Stimulated activated CD8-positive, alpha-beta memory T cell treated with anti-CD3 and anti-CD28 coated beads, Interleukin-7, amount 100 ng/mL, for 4 hours (primary cell): ENCODE measurements at places on chromosomes 12 and 14.

- DNase-seq: no peak
Measured at GRCh38 chr12:110337912-110338710, 57.1 kb downstream of the ATP2A2 start.

GRCh38 chr12:85644508-85644907 lies 191.7 kb downstream of the RASSF9 start:
- DNase-seq: no peak

DNA sequence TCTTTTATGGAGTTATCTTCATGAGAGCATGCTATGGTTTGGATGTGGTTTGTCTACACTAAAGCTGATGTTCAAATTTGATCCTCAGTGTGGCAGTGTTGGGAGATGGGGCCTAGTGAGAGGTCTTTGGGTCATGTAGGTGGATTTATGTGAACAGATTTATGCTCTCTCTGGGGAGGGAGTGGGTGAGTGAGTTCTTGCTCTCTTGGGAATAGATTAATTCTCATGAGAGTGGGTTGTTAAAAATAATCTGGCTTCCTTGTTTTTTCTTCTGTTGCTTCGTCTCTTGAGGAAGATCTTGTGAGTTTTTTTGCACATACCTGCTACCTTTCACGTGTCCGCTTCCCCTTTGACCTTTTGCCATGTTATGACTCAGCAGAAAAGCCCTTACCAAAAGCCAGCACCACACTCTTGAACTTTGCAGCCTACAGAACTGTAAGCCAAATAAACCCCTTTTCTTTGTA lies 20.5 kb downstream of the DERA start:
- DNase-seq: no peak

DNA sequence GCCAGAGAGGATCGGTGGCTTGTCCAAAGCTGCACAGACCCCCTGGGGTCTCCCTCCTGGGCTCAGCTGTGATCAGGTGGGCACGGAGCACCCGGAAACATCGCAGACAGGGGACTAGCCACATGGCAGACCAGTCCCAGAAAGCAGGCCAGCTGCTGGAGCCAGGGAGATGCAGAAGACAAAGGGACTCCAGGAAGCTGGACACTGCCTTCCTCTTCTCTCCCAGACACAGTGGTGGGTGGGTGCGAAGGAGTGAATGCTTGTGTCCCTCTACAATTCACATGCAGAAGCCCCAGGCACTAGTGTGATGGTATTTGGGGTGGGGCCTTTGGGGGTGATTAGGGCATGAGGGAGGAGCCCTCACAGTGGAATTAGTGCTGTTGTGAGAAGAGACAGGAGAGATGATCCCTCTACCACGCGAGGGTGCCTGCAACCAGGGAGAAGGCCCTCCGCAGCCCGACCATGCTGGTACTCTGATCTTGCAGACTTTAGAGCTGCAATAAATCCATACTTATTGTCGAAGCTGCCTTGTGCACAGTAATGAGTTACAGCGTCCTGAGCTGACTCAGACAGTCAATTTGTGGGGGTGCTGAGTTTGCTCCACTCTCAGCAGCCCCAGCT lies 95.2 kb downstream of the CALM1 start:
- no peak for DNase-seq
